ENCODE measurements at places on chromosomes 7 and 10.
A peak's percentile ranks its signal among the peaks of the same experiment; 100 is the strongest.

DNA sequence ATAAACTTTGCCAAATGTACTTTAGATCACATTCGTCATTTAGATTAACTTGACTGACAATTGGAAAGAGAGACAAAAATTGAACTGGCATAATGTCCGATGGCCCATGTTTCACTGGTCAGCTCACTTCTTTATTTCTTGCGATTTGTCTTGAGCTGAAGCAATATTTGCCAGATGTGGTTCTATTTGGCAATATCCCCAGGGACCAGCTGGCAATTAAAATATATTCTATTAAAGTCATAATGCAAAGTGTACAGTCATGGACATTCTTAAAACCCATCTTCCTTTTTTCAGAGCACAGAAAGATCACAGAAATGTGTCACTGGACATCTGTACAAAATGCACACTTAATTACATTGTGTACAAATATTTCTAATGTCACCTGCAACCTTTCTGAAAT is 26.3 kb downstream of the NEBL start:
- no peak for DNase-seq

- DNase-seq = no peak
Measured at GRCh38 chr10:30557884-30558283, 71.7 kb downstream of the LYZL2 start.

DNA sequence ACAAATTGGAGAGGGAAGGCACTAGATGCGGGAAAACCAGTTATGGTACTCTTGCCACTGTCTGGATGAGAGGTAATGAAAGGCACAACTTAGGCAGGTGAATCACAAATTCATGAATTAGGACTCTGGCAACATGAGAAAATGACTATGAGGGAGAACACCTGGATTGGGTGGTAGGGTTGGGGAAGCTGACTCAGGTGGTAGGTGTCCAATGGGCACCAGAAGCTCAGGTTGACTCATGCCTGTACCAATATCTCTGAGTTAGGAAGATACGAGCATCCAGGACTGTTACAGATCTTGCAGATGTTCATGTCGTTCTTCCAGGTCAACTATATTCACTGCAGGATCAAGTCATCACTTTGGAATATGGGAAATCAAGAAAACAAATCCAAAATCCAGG is 56.7 kb downstream of the NPY start:
- DNase-seq = no peak

DNA sequence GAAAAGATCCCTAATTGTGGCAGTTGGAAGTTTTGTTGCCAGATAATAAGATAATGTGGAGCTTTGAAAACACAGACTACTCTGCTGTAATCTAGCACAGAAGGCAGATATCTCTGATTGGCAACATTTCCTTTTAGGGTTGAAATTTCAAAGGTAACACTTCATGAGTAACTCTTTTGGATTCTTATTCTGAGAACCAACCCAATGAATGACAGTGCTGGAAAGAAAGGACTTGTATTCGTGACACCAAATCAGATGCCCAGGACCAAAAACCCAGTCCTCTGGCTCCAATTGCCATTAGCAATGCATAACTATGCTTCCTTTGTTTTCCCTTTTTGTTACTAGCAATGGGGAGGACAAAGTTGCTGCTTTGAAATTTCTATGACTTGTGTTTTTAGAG is 41.0 kb upstream of the ELMO1 start:
- DNase-seq = peak; percentile 15

DNA sequence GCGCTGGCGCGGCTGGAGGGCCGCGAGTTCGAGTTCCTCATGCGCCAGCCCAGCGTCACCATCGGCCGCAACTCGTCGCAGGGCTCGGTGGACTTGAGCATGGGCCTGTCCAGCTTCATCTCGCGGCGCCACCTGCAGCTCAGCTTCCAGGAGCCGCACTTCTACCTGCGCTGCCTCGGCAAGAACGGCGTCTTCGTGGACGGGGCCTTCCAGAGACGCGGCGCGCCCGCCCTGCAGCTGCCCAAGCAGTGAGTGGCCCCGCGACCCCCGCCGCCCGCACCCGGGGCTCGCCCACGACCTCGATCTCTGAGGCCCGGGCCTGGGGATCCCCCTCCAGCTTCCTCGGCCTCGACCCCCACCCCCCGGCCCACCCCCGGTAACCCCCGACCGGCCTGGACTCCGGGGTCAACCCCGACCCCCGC is 537 bp downstream of the FOXK1 start:
- peak; percentile 67 for DNase-seq

DNA sequence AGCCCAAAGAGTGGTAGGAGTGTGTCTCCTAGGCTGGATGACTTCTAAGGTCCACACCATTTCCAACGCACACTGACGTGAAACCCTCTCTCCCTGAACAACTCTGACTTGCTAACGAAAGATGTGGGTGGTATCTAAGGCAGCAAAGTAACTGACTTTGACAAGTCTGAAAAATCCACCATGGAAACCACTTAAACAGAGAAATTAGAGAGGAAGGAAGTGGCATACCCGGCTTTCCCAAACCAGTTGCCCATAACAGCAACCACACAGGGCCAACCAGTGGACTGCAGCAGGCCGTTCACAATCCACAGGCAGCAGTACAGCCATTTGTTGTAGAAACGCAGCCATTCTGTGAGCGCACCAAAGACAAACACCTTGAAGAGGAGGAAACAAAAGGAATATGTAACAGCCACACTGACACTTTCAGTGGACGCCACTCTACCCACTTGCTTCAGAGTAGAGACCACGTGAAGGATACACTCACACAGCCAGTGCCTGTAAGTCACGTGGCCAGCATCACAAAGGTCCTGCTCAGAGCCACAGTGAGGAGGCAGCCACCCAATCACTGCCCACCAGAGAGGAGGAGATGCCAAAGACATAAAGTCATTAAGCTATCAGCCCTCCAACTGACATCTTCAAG is 39.8 kb downstream of the SLC37A3 start:
- DNase-seq = no peak
